Motor neuron (in vitro differentiated cells): ENCODE measurements at places on chromosomes 11 and 22.

DNA sequence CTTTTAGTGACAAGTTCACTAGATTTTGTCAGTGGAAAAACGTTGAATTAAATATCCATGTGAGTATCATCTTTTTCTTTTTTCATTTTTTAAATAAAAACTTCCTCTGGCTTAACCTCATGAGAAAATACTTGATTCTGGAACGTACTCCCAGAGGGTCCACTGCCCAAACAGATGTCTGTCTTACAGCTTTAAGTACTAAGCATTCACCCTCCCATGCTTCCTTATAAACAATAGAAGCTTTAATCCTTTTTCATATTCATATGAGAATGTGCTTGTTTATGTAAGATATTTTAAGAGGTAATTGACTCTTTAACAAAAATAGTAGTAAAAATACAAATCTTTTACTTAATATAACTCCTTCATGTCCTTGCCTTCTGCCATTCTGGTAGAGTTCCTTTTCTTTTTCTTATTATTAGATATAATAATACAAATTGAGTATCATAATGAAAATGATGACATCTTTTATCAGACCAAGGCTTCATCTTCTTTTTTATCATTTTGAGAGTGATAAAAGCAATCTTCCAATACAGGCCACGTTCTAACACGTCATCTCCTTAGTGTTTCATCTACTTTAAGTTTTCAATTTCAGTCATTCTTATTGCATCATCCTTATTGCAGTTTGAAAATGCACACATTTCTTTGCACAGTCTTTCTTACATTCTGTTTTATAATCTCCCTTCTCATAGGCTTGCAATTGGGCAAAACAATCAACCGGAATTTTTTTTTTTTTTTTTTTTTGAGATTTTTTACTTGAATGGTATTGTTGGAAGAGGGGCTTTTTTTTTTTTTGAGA lies 69.5 kb upstream of the MYO18B start:
- no peak for ATAC-seq

DNA sequence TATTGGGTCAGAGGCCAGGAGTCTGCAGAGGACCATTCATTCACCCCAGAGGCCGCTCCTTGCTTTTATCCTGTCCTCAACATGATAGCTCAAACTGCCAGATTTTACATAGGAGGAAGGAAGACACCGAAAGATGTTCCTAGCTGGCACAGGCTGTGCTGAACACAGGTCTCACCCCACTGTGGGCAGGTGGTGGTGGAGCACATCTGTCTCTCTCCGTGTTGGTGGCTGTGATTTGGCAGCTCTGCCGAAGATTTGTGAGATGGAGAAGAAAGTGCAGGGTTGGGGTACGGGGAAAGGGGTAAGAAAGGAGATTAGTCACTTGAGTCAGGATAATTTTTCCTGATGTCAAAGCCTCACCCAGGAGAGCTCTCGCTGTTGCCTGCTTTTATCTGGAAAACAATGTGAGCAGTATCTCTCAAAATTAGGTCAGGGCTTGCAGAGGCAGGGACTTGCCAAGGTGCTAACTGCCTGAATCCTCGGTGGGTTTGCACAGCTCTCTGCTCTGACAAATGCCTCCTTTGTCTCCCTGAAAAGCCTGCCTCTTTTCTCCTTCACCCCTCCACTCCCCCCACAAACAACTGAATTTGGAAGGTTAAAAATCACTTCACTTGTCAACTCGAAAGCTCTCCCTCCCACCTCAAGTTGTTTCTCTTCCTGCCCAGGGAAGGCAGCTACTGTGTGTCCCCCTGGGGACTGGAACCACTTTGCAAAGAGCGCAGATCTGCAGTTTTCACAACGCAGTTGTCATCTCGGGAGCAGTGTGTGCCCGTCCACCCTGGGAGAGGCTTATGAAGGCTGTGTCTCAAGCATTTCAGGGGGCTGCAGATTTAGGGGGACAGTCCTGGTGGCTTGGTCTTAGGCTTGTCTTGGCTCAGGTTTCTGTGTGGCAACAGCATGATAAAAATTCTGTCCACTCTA lies 299.7 kb downstream of the ST3GAL4 start:
- ATAC-seq, result peak; percentile 66

DNA sequence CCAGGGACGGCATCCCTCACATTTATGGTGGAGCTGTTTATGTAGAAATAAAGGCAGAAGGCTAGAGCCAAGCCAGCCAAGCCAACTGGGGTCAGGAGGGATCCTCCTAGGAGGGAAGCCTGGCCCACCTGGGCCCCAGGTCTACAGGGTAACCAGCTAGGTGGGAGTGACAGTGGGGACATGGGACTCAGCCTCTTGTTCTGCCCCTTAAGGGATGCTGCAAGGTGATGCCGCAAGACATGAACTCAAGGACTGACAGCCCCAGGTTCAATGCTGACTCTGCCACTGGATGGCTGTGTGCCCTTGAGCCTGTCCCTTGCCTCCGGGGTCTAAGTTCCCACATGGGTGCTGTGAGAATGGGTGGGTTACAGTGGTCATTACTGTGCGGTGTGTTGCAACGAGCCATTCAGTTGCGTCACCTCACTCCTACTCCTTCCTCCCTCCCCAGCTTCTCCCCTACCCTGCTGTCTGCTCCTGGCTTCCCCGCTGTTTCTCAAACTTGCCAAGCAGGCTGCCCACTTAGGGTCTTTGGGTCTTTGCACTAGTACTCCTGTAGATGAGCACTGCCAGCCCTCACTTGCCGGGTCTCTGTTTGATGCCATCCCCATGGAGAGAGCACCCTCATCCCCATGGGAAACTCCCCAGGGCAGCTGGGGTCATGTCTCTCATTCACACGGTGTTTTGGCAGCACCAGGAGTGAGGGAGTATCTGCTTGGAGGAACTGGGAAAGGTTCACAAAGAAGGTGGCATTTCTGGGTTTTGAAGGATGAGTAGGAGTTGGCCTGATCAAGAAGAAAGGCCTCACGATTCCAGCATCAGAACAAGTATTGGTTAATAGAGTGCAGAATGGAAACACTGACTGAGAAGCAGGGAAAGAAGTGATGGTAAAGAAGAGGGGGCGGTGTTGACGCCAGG lies 43.0 kb upstream of the RTL6 start:
- no peak for ATAC-seq

GRCh38 chr22:49863931-49864330 lies 10.3 kb downstream of the ZBED4 start:
- no peak for ATAC-seq

- ATAC-seq, result peak; percentile 33
Observed at GRCh38 chr11:643849-644738, 7.0 kb downstream of the DRD4 start.

- ATAC-seq, result no peak
Observed at GRCh38 chr11:58465690-58466089, 23.7 kb upstream of the OR5B12 start.

GRCh38 chr11:81869351-81870065 lies 864.2 kb downstream of the FAM181B start:
- ATAC-seq, result no peak

DNA sequence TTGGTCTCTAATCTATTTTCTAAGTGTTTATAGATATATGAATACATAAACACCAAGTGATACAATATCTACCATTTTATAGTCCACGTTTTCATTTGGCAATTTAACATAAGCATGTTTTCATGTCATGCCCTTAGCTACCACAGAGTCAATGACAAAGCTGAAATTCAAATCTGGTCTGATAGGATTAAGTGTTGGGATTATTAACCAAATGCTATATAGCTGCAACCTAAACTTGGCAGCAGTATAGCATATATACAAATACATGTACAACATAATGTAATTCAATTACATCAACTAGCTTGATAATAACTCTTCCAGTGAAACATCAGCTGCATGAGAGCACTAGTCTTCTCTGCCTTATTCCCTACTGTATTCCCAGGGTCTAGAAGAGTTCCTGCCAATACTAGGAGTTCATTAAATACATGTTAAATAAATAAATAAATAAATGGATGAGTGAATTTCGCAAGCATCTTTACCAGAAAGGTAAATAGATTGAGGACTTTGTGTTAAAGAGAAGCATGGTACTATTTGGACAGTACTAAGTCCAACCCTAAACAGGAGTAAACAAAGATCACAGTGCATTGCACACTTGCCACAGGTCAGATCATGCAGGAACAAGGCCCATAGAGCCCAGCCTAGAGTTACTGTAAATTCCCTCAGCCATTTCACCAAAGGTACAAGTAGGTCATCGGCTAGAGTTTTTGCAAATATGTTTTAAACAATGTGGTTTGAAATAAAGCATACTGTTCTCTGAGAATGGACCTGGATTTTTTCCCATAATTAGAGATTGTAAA lies 12.8 kb downstream of the SAA4 start:
- ATAC-seq, result no peak

DNA sequence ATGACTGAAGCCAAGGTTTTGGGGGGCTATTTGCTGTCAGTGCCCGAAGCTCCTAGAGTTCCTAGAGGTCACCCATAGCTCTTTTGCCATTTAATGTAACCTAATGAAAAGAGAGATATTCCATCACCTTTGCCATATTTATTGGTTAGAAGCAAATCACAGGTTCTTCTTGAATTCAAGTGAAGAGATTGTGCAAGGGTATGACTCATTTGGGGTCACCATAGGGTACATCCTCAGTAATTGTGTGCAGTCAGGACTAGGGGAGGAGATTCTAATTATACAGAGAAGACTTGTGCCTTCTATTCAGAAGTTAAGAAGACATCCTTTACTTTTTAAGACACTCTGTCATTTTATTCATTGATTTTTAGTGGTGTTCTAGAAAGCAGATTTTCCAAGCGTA lies 6.9 kb upstream of the PRAME start:
- no peak for ATAC-seq

- ATAC-seq, result peak; percentile 70
Observed at GRCh38 chr11:69922015-69922595, 102.9 kb upstream of the FGF3 start.
